ENCODE measurements at places on chromosomes 1 and 21.

DNA sequence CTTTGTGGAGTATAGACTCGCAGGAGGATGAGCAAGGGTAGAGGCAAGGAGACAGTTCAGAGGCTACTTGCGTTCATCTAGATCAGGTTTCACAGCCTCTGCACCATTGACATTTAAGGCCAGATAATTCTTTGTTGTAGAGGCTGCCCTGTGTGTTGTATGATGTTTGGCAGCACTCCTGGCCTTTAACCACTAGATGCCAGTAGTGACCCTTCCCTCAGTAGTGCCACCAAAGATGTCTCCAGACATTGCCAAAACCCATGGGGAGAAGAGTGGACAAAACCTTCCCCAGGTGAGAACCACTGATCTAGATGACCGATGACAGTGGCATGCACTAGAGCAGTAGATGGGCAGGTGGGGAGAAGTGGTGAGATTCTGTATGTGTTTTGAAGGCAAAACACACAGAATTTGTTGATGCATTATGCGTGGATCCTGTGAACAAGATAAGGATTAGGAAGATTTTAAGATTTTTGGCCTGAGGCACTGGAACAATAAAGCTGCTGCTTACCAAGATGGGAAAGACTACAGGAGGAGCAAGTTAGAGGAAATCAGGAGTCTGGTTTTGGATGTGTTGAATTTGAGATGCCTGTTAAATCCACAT lies 9.9 kb upstream of the COG2 start:
- no peak for DNase-seq

DNA sequence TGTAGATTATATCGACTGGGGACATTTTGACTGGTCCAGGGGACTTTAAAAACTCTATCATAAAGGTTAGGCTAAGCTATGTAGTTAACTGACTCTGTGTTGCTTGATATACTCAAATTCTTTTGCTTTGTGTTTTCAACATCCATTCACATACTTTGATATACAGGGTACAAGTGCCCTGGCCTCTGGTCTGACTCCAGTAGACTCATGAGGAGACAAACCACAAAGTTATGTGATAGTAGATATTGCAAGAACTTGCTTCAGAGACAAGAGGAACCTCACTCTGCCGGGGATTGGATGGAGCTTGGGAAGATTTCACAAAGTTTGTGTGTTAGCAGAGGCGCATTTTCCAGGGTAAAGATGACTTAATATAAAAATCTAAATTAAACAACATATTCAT lies 1.3 kb downstream of the GORAB start:
- DNase-seq = no peak

- no peak for DNase-seq
Measured at GRCh38 chr1:20470194-20470593, 15.8 kb downstream of the CAMK2N1 start.

- no peak for DNase-seq
Measured at GRCh38 chr1:10471411-10472219, 714 bp downstream of the DFFA start.

- DNase-seq = no peak
Measured at GRCh38 chr1:167416506-167416905, 101.8 kb downstream of the CD247 start.
